CD4-positive, alpha-beta memory T cell (primary cell): ENCODE measurements at places on chromosomes 1 and 21.

- no peak for DNase-seq
These were observed 17.9 kb downstream of the ATP5PO start for GRCh38 chr21:33897739-33898138.

- DNase-seq: no peak
These were observed 95.3 kb downstream of the NAV1 start for GRCh38 chr1:201634261-201634660.

- peak; percentile 4 for DNase-seq
These were observed 380 bp downstream of the COL18A1 start for GRCh38 chr21:45405271-45405818.

GRCh38 chr21:16154951-16155635 lies 425.3 kb downstream of the USP25 start:
- DNase-seq: no peak

DNA sequence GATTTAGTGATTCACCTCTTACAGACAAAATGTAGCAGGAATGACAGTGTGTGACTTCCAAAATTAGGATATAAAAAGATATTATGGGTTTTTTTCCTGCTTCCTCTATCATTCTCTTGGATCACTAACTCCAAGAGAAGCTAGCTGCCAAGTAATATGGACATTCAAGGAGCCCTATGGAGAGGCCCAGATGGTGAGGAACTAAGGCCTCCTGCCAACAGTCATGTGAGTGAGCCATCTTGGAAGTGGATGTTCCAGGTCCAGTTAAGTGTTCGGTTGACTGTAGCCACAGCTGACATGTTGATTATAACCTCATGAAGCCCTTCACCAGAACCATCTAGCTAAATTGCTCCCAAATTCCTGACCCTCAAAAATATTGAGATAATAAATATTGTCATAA lies 38.8 kb downstream of the CD160 start:
- no peak for DNase-seq
